ENCODE measurements at places on chromosomes 1 and 21.

- no peak for DNase-seq
These were observed 196.0 kb upstream of the NCAM2 start for GRCh38 chr21:20802201-20802600.

GRCh38 chr1:228871314-228872061 is 136.2 kb downstream of the RHOU start:
- DNase-seq: no peak

DNA sequence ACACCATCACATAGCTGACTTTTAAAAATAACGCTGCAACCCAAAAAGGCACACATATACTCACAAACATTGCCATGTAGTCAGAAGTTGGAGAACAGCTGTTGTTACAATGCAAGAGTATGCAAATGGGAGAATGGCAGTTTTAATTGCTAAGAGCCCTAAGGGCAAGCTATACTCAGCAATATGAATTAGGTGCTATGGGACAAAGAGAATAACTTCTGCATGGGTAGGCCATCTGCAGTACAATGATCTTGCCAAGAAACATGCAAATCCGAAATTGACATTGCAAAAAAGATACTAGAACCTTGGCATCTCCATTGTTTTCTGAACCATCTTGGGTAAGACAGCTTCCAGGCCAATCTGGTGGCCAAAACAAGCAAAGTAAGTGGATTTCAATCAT is 697.8 kb downstream of the LRRIQ3 start:
- DNase-seq: no peak

- DNase-seq: no peak
These were observed 126.6 kb upstream of the CACNA1E start for GRCh38 chr1:181356505-181357340.

DNA sequence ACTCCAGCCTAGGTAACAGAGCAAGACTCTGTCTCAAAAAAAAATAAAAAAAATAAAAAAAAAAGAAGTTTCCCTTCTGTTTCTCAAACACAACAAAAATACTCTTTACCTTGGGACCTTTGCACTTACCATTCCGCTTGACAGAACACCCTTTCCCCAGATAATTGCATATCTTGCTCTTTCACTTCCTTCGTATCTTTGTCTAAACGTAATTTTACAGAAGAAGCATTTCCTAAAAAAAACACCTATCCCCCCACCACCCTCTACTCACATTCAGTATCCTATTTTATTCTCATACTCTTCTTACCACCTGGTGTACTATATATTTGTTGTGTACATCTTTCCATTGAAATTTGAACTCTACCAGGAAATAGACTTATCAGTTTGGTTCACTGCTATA is 32.7 kb downstream of the ASH1L start:
- DNase-seq: no peak

GRCh38 chr21:32316361-32317215 is 17.9 kb downstream of the MRAP start:
- no peak for DNase-seq

GRCh38 chr1:178724728-178725465 is at the start of gene RALGPS2:
TSS of gene RALGPS2 (plus strand) at chr1:178725244. CDS start at chr1:178776765, 51,521 bp downstream.
- no peak for DNase-seq

- no peak for DNase-seq
These were observed 39.0 kb downstream of the VANGL1 start for GRCh38 chr1:115680730-115681111.

GRCh38 chr1:178461701-178462100 is 35.1 kb downstream of the CLEC20A start:
- DNase-seq: no peak

- no peak for DNase-seq
These were observed 15.2 kb upstream of the TRIM45 start for GRCh38 chr1:117136749-117137148.

DNA sequence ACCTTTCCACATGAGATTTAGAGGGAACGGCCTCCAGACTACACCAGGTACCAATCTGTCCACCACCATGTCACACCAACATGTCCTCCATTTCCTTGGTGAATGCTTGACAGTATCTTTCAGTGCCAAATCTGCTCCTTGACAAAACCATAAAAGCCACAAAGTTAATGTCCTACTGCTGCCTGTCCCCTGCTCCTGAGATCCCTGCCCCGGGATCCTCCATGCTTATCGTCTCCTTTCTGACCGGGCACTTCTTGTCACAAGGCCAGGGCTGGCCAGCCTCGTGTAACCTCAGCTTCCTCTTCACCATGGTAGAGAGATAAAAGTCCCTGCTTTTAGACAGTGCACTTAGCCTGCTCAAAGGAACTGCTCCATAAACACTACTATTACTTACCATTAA is 136.2 kb downstream of the NAV1 start:
- DNase-seq: no peak

- DNase-seq: no peak
These were observed 184.6 kb upstream of the NRIP1 start for GRCh38 chr21:15249285-15249993.

GRCh38 chr1:204495777-204496176 is 1.2 kb upstream of the PIK3C2B start:
- DNase-seq: no peak

GRCh38 chr21:18545908-18546307 is 142.3 kb upstream of the TMPRSS15 start:
- no peak for DNase-seq

DNA sequence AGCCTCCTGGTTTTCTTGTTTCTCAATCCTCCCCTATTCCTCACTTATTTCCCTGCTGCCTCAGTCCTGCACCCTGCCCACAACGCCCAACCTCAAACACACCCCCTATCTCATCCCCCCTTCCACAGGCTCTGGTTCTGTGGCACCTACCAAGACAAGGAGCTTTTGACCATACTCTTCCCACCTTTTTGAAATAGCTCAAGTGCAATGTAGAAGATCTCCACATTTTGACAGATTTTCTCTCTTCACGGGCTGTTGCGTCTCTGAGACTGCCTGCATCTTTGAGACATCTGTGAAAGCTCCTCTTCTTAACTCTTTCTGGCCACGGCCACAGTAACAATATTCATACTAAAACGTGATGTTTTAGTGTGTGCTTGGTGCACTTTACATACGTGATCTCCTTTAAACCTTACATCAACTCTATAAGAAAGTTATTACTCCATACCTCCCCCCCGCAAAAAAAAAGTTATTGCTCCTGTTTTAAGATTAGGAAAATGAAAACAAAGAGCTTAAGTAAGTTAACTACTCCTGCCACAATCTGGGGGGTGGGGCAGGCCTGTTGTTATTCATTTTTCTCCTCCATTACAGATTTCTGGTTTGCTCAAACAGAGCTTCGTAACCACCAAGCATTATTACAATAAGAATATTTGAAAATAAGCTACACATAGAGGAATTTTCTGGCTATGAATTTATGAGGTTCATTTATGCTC is 1.8 kb upstream of the SERBP1 start:
- DNase-seq: no peak

- DNase-seq: no peak
These were observed 31.1 kb upstream of the MACF1 start for GRCh38 chr1:39173119-39173994.

- DNase-seq: no peak
These were observed 49.7 kb downstream of the RCAN1 start for GRCh38 chr21:34565238-34565637.

DNA sequence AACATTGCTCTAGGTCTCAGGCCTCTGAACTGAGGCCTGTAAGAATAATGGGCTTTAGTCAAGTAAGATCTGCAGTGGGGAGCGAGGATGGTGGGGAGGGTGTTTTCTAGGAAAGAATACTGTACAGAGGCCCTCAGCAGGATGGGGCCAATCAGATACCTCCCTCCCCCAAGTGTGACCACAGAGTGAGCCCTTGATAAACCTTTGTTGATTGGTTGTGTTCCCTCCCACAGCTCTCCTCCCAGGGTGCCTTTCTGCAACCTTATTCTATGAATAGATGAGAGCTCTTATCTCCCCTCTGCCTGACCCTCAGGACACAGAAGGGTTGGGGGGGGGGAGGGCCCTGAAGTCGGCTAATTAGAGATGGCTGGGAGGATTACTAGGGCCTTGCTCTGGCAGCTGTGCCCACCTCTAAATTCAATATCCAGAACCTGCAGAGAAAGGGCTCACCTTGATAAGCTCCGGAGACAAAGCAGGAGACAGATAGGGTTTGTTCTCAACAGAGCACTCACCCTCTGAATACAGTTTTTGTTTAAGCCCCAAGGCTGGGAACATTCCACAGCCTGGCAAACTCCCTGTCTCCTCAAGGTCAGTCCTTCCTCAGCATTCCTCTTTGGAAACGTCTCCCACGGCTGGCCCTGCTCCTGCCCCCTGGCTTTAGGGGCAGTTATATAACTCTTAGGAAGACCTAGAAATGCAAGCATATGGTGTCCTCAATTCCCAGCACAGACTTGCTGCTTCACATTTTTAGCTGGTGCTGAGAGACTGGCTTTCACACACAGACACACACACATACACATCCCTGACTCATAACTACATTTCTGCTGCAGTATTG is 42.9 kb downstream of the ATP1A1 start:
- no peak for DNase-seq

DNA sequence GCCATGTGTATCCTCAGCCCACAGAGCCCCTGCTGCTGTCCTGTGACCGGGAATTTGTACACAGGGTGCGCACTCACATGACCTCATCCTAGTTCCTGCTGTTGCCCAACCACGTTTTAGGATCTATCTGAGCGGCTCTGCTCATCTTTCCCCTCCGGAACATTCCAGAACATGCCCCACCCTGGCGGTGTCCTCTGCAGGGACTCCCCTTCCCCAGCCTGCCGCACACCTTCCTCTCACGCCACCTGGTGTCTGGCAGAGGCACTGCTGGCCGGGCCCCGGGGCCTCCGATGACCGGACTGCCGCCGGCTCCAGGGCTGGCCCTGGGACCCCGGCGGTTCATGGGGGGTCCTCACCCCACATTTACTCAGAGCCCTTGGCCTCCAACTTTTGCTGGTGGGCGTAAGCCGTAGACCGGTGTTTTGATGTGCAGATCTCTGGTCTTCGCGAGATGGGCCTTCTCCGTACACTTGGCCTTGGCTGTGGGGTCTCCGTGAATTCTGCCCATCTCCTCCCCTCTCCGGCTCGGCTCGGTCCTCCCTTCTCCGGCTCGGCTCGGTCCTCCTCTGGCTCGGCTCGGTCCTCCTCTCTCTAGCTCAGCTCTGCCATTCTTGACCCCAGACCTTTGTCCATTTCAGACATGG is 29.5 kb downstream of the ARHGEF16 start:
- DNase-seq: no peak

DNA sequence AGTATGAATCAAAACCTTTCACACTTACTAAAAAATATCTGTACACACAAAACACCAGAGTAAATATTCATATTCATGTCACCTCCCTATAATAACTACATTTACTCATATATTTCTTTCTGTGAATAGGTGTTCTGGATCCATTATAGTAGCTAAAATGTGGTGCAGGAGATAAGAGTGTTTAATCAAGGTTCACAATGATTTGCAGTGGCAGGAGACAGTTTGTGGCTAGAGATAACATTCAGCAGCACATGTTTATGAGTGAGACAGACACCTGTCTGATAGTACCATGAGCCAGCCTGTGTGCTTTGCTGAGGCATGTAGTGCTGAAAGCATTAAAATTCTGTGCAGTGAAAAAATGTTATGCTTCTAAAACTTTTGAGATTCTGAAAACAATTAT is 410.3 kb downstream of the SRGAP2C start:
- no peak for DNase-seq

DNA sequence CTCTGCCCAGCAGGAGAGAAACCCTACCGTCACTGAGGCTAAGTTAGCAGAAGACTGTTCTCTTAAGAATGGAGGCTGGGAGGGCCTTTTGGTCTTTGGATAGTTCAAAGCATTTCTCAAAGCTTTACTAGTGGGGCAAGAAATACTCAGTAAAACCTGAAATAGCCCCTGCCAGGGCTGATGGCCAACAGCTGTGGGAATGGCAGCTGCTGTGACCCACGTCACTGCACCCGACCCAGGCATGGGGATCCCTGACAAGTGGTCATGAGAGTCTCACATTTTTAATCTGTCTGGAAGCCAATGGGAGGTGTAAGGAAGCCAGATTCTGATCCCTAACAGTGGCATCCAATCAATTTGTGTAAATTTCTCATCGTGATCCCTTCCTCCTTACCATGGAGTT is 44.5 kb upstream of the ENAH start:
- no peak for DNase-seq

- DNase-seq: no peak
These were observed 56.5 kb downstream of the WLS start for GRCh38 chr1:68175621-68176398.

- no peak for DNase-seq
These were observed 19.1 kb downstream of the NOL9 start for GRCh38 chr1:6535214-6535613.

GRCh38 chr1:9351654-9352271 is 59.1 kb downstream of the SPSB1 start:
- DNase-seq: no peak

- DNase-seq: no peak
These were observed 29.1 kb downstream of the DNAJC11 start for GRCh38 chr1:6672558-6672957.

GRCh38 chr1:85289848-85290335 is 13.5 kb upstream of the BCL10 start:
- no peak for DNase-seq

GRCh38 chr1:10663678-10664035 is 132.8 kb downstream of the CASZ1 start:
- no peak for DNase-seq

DNA sequence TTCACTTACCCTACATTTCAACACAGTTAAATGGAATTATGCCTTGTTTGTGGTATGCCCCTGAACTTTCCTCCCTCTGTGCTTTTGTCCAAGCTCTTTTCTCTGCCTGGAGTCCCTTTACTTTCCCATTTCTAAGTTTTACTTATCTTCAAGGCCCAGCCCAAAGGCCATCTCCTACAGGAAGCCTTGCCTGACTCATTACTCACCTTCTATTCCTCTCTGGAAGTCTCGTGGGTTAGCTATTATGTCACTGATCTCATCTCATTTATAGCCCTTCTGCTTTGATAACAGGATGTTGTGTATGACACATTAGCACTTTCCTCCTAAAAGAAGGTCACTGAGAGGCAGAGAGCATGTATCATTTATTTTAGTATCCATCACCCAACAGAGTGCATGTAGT is 78.8 kb upstream of the CD1D start:
- DNase-seq: no peak

DNA sequence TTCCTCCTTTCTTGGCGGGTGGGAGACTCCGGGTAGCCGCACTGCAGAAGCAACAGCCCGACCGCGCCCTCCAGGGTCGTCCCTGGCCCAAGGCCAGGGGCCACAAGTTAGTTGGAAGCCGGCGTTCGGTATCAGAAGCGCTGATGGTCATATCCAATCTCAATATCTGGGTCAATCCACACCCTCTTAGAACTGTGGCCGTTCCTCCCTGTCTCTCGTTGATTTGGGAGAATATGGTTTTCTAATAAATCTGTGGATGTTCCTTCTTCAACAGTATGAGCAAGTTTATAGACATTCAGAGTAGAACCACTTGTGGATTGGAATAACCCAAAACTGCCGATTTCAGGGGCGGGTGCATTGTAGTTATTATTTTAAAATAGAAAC is 2.5 kb downstream of the OLIG2 start:
- no peak for DNase-seq

DNA sequence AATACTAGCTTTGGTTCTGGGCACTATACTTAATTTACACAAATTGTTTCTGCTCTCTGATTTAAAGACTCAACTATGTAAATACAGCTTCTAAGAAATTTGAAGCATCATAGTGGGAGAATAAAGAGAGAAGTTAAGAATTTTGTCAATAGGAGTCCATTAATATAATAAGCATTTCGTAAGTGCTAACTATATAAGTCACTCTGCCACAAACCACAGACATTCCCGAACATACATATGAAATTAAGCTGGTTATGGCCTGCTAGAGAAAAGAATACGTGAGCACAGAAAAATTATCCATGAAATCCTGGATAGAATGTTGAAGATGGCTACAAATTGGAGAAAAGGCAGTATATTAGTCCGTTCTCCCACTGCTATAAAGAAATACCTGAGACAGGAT is 526.2 kb downstream of the MRPL39 start:
- no peak for DNase-seq

- DNase-seq: no peak
These were observed 60.5 kb downstream of the TESK2 start for GRCh38 chr1:45430490-45430889.
